ENCODE measurements at places on chromosomes 7 and 10. TPM values are rescaled to one million over a fixed set of nuclear protein-coding genes. Genes with fewer than 3 reads are reported as not detected.

GRCh38 chr7:30390736-30391636, 87.6 kb downstream of the NOD1 start:
- no peaks in the 10 kb centered on the region for H3K36me3 ChIP-seq
- H3K4me3 ChIP-seq, result no peak overlapping the region
- H3K27me3 ChIP-seq, result no peaks in the 10 kb centered on the region
- no peak for DNase-seq

- H3K27me3 ChIP-seq, result no peaks in the 10 kb centered on the region
- H3K27ac ChIP-seq, result no peak overlapping the region
- no peaks in the 10 kb centered on the region for H3K36me3 ChIP-seq
- H3K4me1 ChIP-seq, result no peaks in the 10 kb centered on the region
- DNase-seq, result no peak
Measured at GRCh38 chr7:108402865-108403264, 53.4 kb downstream of the NRCAM start.

Gene RADIL
- 6.7 TPM for total RNA-seq

Gene PRKAR1B
- 15.6 TPM for total RNA-seq

Gene SLK
- 91.2 TPM for total RNA-seq

Gene JAKMIP3
- 0.42 TPM for total RNA-seq

Gene BEND7
- total RNA-seq, result 15.3 TPM

- H3K4me1 ChIP-seq, result no peaks in the 10 kb centered on the region
- DNase-seq, result no peak
- H3K36me3 ChIP-seq, result no peaks in the 10 kb centered on the region
- no peak overlapping the region for H3K4me3 ChIP-seq
- no peak overlapping the region for H3K27ac ChIP-seq
- H3K27me3 ChIP-seq, result no peaks in the 10 kb centered on the region
Measured at GRCh38 chr7:99278180-99278579, 5.5 kb downstream of the MYH16 start.

GRCh38 chr10:2431961-2432360, 635.4 kb upstream of the PFKP start:
- H3K27ac ChIP-seq, result no peak overlapping the region
- no peaks in the 10 kb centered on the region for H3K4me1 ChIP-seq
- DNase-seq, result no peak
- no peak overlapping the region for H3K4me3 ChIP-seq
- no peaks in the 10 kb centered on the region for H3K27me3 ChIP-seq
- no peaks in the 10 kb centered on the region for H3K36me3 ChIP-seq

Gene MYPN
- total RNA-seq, result not detected

DNA sequence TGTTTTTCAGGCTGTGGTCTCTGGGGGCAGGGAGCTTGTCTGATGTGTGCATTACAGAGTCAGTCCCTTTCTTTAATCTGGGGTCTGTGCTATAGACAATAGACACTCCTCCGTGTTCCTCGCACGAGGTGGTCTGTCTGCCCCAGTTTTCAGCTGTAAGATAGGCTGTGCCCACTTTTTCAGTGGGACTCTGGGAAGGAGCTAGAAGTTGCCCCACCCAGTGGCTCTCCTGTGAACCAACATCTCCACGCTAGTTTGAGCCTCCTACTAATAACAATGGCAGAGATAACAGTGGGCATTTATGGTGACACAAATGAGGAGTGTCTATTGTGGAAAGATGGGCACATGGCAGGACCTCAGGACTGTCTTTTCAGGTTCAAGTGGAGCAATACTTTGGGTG, 44.0 kb downstream of the ADRB1 start:
- DNase-seq, result no peak
- no peaks in the 10 kb centered on the region for H3K27me3 ChIP-seq
- no peak overlapping the region for H3K27ac ChIP-seq
- H3K36me3 ChIP-seq, result no peaks in the 10 kb centered on the region

Gene EEPD1
- 14.6 TPM for total RNA-seq
